ENCODE measurements at places on chromosomes 7 and 10. TPM values are rescaled to one million over a fixed set of nuclear protein-coding genes. Genes with fewer than 3 reads are reported as not detected.

DLD gene
- total RNA-seq, result 139 TPM

UCMA gene
- total RNA-seq, result not detected

GRB10 gene
- 14.4 TPM for total RNA-seq

KDM7A gene
- total RNA-seq, result 54.0 TPM

OR6B1 gene
- total RNA-seq, result not detected

TMEM184A gene
- total RNA-seq, result 177 TPM

ZNF853 gene
- total RNA-seq, result 5.6 TPM

All from lower leg skin (tissue), 4 donors.